ENCODE measurements at places on chromosomes 2 and 18. TPM values are rescaled to one million over a fixed set of nuclear protein-coding genes. Genes with fewer than 3 reads are reported as not detected.

Gene ADAM23
- total RNA-seq, result 11.0 TPM

Gene TAF4B
- total RNA-seq, result 2.2 TPM

Gene CNGA3
- total RNA-seq, result 2.3 TPM

Gene INHA
- total RNA-seq, result 1.2 TPM

Gene KIDINS220
- 129 TPM for total RNA-seq

Gene ENOSF1
- total RNA-seq, result 8.5 TPM

Gene FOXI3
- 0.67 TPM for total RNA-seq

Gene RGPD8
- total RNA-seq, result 21.4 TPM

Gene POTEC
- 0.24 TPM for total RNA-seq

Gene ESPNL
- 0.52 TPM for total RNA-seq

Gene C1D
- total RNA-seq, result 24.2 TPM

Gene COA5
- total RNA-seq, result 44.9 TPM

Gene PELI1
- 21.7 TPM for total RNA-seq

Gene SERPINB10
- not detected for total RNA-seq

Gene MGAT4A
- 18.1 TPM for total RNA-seq

Gene CAPN10
- total RNA-seq, result 25.9 TPM

Gene OTX1
- 3.2 TPM for total RNA-seq

Gene ADD2
- 0.72 TPM for total RNA-seq

Gene G6PC2
- 0.25 TPM for total RNA-seq

Gene PER2
- total RNA-seq, result 5.9 TPM

Gene DHRS9
- total RNA-seq, result 0.34 TPM

Gene SKOR2
- total RNA-seq, result not detected

Gene MOCOS
- 0.75 TPM for total RNA-seq

Gene ANKRD36B
- total RNA-seq, result 24.7 TPM

Gene MFF
- total RNA-seq, result 112 TPM

Gene CYTIP
- 0.39 TPM for total RNA-seq

Gene ZEB2
- 56.1 TPM for total RNA-seq

Gene EVA1A
- total RNA-seq, result 7.1 TPM

Gene EPB41L3
- total RNA-seq, result 2.6 TPM

Gene THADA
- 31.9 TPM for total RNA-seq

Gene PARD6G
- 6.7 TPM for total RNA-seq

Gene OSR1
- total RNA-seq, result 11.5 TPM

Gene DNAJC5G
- 0.16 TPM for total RNA-seq

Gene GGCX
- total RNA-seq, result 16.1 TPM

Gene PLEKHM3
- 18.6 TPM for total RNA-seq

Gene ANO7
- 0.73 TPM for total RNA-seq

Gene TCF7L1
- total RNA-seq, result 3.7 TPM

Gene SERPINB7
- not detected for total RNA-seq

Gene NT5DC4
- total RNA-seq, result not detected

Gene FBXO41
- 4.1 TPM for total RNA-seq

Gene CPLX4
- total RNA-seq, result not detected

Gene CIB4
- not detected for total RNA-seq

Gene SLC19A3
- total RNA-seq, result 0.92 TPM

Gene MPP4
- total RNA-seq, result 0.41 TPM

Gene FAM117B
- 2.0 TPM for total RNA-seq
